ENCODE measurements at places on chromosomes 13 and 19.

- no peak for DNase-seq
Observed at GRCh38 chr19:13103581-13104359, 1.1 kb upstream of the LYL1 start.

DNA sequence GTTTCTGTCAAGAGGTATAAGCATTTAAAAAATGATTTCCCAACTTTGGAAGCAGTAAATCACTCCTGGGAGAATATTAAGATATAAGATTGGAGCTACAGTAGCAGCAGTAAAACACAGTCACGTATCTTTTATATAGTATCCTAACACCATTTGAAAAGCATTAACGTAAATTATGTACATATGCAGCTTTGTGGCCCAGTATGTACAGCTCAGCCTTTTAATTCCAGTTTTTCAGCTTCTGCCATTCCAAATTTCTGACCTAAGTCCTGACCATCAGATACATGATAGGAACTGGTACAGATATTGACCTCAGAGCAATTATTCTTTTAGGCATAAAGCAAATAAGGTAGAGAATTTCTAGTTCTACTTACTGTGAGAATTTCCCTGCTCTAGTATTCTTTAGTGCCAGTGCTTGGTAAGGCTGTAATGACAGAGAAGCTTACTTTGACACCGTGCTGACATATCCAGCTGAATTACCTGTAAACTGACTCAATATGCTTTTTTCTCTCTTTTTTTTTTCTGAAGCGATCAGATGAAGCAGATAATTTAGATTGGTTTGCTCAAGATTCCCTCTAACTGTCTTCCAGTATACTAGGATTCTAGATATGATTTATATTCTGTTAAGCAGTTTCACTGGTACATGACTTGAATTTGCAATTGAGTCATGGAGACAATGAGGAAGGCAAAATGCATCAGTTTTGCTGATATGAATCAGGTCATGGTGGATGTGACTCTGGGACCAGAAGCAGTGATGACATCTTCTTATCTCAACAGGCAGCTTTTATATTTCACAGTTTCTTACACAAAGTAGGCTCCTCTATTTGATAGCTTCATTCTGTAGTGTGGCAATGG lies 703.6 kb downstream of the SLITRK6 start:
- no peak for DNase-seq

DNA sequence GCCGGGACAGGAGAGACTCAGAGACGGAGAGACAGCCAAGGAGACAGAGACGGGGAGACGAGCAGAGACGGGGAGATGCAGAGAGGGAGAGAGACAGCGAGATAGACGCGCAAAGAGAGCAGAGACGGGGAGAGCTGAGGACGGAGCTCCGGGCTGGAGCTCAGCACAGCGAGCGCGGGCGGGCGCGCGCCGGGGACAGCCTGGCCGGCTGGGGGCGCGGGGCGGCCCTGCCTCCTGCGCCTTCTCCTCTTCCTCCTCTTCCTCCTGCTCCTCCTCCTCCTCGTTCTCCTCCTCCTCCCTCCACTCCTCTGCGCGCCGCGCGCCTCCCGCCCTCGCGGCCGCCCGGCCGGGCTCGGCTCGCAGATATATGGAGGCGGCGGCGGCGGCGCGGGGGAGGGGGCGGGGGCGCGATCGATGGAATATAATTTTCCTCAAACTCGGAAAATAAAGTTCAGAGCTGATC lies at the start of gene ERFL:
ERFL (minus strand) TSS at position 229 of the 463 bp plus-strand sequence. CDS start 15,530 bp downstream, outside the sequence.
- DNase-seq, result no peak

GRCh38 chr13:51325837-51326236 lies 13.7 kb upstream of the SERPINE3 start:
- DNase-seq, result peak; percentile 20

DNA sequence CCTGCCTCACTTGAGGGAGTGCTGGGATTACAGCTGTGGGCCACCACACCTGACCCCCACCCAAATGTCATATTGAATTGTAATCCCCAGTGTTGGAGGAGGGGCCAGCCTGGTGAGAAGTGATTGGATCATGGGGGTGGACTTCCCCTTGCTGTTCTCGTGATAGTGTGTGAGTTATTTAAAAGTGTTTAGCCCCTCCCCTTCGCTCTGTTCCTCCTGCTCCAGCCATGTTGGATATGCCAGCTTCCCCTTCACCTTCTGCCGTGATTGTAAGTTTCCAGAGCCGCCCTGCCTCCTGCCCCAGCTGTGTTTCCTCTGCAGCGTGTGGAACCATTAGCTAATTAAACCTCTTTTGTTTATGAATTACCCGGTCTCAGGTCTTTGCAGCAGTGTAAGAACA lies 13.7 kb downstream of the CHAMP1 start:
- no peak for DNase-seq

- DNase-seq, result no peak
Observed at GRCh38 chr19:48826606-48827020, 9.7 kb downstream of the HSD17B14 start.

- DNase-seq, result no peak
Observed at GRCh38 chr13:27053902-27054595, 117.6 kb downstream of the USP12 start.

DNA sequence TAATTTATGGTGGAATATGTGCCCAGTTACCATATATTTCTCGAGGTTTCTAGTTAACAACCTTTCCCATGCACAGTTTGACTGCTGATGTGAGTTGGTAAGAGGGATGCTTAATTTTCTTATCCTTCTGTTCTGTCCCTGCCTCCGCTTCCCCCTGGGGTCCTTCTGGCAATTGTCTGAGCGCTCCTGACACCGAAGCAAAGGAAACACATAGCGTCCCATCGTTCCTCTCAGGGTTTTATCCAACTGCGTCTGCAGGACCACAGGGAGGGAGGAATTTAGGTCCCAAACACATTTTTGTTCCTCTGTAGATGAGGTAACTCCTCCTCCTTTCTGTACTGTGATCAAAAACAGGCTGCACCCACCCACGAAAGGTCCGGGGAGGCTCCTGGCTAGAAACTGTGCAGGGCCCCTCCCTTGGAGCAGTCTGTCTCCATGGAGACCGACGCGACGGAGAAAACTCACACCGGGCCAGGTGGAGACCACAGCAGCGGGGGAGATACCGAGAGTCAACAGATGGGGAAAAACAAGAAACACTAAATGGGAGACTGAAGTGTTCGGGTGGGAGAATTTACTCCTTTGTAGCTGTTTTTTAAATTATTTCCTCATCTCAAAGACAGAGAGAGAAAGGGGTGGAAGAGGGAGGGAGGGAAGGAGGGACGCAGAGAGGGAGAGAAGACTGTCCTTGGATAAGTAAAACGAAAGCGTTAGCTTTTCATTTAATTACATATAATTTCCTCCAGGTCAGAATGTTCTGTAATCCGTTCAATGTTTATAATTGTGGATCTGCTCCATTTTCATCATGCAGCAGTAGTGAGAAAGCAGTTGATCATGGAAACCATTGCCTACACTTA lies 191.8 kb upstream of the NBEA start:
- DNase-seq, result no peak

GRCh38 chr19:5974721-5975387 lies 3.1 kb downstream of the RANBP3 start:
- DNase-seq, result no peak

GRCh38 chr13:35512271-35512920 lies 35.9 kb upstream of the MAB21L1 start:
- DNase-seq, result no peak

DNA sequence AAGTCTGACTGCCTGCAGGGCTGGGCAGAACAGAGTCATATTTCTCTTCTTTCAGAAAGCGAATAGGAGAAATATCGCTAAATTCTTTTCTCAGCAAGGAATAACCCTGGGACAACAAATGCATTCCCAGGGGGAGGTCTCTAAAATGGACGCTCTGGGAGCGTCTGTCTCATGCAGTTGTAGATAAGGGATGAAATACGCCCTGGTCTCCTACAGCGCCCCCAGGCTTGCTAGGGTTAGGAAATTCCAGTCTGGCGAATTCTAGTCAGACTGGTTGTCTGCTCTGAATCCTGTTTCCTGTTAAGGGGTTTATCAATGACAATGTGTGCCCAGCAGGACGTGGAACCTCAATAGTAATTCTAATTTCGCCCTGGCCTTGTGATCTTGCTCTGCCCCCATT lies 1214.1 kb downstream of the DIAPH3 start:
- DNase-seq, result no peak

- no peak for DNase-seq
Observed at GRCh38 chr19:31386806-31387205, 37.6 kb upstream of the TSHZ3 start.

DNA sequence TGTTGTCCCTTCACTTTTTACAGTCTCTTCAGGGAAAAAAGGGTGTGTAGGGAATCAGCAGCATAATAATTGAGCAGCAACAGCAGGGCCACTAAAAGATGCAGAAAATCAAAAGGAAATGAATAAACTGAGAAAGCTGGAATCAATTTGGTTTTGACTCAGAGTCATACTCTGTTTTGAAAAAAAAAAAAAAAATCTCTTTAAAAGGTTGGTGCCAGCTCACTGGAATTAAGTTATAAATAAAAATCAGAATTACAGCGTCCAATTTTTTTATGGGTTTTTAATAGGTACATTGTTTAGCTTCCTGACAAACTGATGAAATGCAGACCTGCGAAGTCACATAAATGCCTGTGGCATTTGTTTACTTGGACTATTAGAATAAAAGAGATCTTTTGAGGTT lies 231.9 kb downstream of the COG6 start:
- DNase-seq, result no peak

DNA sequence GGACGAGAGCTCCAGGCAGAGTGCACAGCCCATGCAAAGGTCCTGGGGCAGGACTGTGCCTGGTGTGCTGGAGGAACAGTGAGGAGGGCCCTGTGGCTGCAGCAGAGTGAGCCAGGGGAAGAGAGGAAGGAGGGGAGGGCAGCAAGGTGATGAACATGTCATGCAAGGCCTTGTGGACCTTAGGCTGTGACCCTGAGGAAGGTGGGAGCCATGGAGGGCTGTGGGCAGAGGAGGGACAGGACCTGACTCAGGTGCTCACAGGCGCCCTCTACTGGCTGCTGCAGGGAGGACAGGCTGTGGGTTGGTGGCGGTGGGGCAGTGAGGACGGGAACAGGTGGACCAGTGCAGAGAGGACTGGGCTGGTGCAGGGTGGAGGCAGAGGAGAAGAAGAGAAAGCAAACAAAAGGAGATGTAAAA lies 170.3 kb downstream of the PTPRS start:
- DNase-seq, result no peak

All from pons (tissue), 1 donor.